ENCODE measurements at places on chromosomes 3 and 15.
A peak's percentile ranks its signal among the peaks of the same experiment; 100 is the strongest.

DNA sequence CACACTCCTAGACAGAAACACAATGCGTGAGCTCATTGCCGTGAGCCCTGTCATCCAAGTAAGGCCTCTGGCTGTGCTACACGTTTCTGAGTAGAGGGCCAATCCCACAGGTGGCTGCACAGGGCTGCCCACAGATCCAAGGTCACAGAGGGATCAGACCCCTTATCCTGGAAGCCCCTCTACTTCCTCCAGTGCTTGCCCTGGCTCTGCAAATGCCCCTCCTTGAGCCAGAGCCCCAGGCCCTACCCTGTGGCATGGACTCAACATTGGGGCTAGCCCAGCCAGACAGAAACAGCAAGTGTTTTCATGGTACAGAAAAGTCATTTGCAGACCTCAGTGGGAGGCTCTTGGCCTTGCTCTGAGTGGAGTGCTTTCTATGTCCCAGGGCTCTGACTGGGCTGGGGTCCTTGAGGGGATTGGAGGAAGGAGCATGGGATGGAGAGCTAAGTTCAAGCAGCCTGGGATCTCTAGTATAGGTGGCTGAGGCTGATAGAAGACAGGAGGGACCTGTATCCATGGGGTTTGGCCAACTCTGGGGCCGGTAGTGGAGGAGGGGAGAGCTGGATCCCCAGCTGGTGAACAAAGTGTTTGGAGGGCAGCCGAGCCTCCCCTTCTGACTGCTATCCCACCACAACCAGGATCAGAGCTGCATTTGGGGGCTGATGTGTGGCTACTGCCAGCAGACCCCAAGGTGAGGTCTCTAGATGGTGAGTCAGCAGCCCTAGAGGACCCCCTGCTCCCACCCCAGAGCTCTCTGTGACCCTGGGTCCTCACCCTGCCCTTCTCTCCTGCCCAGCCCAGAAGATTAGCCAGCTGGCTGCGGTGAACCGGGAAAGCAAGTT is 38.7 kb downstream of the GOLGA6A start:
- no peak for DNase-seq

GRCh38 chr15:66919421-66919820 is 146.0 kb upstream of the SMAD3 start:
- no peak for DNase-seq

- DNase-seq, result no peak
Observed at GRCh38 chr15:87343966-87344365, 912.6 kb downstream of the NTRK3 start.

DNA sequence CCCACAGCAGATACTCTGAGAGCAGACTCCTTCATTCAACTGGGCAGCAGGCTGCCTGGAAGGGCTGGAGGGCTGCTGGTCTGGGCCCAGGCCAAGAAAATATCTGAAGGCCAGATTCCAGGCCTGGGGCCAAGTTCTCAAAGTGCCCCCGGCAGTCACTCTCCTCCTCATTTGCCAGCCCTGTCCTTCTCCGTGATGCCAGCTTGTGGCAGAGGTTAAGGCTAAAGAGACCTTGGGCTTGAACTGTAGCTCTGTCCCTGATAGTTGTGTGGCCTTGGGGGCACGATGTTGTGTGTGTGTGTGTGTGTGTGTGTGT is 39.0 kb downstream of the FAM3D start:
- no peak for DNase-seq

GRCh38 chr3:74722211-74722610 is 107.8 kb upstream of the CNTN3 start:
- no peak for DNase-seq

DNA sequence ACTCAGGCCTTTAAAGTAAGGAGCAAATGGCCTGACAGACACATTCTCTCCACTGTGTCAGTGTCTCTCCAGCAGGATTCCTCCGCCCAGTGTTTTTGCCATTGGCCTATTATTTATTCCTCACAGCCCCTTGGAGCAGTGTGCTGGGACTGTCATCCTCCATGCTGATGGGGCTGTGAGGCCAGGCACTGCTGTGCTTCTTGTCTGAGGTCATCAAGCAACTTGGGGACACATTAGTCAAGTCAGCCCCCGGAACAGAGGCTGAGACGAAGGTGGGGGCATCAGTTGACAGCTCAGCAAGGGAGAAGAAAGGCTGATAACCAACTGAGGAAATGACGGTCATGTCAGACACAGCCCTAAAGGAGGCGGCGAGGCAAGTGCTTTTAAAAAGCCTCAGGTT is 67.4 kb downstream of the XXYLT1 start:
- no peak for DNase-seq

- DNase-seq, result no peak
Observed at GRCh38 chr15:67047149-67047661, 18.2 kb upstream of the SMAD3 start.

DNA sequence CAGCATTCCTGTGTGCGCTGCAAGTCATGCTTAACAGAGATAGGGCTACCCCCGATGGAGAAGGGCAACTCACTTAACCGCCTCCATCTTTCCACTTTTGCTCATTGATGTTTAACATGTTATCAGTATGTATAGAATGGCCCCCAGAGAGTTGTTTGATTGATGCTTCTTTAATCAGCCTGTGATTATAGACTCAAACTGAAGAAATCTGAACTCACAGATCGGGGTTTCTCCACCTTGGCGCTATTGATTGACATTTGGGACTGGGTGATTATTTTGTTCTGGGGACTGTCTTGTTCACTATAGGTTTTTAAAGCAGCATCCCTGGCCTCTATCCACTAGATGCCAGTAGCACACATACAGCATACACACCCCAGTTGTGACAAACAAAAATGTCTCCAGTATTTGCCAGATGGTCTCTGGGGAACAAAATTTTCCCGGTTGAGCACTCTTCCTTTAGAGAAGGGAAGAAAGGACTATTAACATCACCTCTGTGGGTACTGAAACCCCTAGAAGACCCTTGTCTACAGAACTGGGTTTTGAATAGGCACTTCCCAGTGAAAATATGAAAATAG is 54.4 kb downstream of the LARS2 start:
- DNase-seq, result no peak

DNA sequence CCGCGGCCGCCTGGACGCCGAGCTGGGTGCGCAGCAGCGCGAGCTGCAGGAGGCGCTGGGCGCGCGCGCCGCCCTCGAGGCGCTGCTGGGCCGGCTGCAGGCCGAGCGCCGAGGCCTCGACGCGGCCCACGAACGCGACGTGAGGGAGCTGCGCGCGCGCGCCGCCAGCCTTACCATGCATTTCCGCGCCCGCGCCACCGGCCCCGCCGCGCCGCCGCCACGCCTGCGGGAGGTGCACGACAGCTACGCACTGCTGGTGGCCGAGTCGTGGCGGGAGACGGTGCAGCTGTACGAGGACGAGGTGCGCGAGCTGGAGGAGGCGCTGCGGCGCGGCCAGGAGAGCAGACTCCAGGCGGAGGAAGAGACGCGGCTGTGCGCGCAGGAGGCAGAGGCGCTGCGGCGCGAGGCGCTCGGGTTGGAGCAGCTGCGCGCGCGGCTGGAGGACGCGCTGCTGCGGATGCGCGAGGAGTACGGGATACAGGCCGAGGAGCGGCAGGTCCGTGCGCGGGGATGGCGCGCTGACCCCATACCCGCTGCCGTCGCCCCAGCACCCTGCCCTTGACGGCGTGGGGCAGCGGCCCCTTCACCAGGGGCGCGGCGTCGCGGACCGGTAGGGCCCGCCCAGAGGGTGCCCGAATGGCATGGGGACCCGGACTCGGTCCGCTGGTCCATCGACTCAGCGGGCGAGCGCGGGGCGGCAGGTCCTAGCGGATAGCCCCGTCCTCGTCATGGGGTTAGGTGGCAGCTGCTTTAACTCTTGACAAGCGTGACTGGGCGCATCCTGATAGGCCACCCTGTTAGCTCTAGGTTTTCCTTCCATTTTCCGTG is 848 bp downstream of the SYNM start:
- no peak for DNase-seq

- DNase-seq, result peak; percentile 49
Observed at GRCh38 chr15:44662478-44663409, 718 bp downstream of the SPG11 start.

GRCh38 chr3:110933821-110934426 is 137.7 kb upstream of the NECTIN3 start:
- DNase-seq, result no peak

DNA sequence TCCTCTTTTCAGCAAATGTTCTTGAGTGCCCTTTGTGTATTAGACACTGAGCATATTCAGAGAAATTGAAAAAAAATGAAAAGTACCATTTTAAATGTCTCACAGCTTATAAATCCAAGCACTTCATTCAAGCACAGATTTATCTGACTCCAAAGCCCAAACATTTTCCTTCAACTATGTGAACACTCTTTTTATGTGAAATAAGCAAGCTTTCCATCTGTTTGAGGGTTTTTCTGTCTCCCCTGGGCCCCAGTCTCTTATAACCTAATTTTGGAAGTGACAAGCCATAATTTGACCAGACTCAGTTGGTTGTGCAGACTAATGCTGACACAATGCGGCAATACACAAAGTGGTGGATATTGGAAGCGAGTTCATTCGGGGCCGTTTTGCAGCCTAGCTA is 170.3 kb downstream of the CNTN6 start:
- no peak for DNase-seq

- no peak for DNase-seq
Observed at GRCh38 chr15:76663529-76663928, 241.6 kb downstream of the SCAPER start.

DNA sequence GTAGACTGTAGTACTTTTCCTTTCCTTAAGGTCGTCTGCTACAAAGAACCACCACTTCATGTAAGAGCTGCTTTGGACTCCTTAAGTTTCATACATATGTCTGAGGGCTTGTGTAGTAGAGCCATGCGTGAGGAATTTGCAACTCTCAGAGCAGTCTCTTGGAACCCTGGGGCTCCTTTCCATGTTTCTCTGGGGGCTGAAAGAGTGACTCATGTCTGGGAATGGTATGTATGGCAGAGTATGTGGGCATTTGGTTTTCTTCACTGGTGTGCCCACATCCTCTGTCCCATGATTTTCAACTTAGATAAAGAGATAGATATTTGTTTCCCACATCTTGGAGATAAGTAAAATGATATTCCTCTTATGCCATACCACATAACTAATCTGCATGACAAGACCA is 20.6 kb upstream of the RBM5 start:
- DNase-seq, result no peak

DNA sequence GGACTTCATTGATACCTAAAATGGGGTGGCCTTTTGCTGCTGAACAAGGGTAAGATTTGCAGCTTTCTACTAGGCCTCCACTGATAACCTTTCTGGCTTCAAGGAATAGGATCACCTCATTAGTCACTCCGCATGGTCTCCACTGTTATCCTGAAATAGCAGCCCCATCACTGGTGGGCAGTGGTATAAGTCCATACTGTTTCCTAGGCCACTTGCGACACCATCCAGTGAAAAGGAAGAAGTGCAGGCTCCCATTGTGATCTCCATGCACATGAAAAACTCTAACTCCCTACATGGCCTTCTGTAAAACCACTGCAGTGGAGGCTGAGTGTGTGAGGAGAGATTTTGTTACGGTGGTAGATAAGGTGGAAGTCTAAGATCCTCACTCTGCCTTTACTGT is 1455.9 kb downstream of the SI start:
- no peak for DNase-seq

GRCh38 chr3:152835601-152836102 is 721 bp downstream of the P2RY1 start:
- DNase-seq, result peak; percentile 45

- no peak for DNase-seq
Observed at GRCh38 chr15:45585069-45585791, 1.9 kb upstream of the BLOC1S6 start.

DNA sequence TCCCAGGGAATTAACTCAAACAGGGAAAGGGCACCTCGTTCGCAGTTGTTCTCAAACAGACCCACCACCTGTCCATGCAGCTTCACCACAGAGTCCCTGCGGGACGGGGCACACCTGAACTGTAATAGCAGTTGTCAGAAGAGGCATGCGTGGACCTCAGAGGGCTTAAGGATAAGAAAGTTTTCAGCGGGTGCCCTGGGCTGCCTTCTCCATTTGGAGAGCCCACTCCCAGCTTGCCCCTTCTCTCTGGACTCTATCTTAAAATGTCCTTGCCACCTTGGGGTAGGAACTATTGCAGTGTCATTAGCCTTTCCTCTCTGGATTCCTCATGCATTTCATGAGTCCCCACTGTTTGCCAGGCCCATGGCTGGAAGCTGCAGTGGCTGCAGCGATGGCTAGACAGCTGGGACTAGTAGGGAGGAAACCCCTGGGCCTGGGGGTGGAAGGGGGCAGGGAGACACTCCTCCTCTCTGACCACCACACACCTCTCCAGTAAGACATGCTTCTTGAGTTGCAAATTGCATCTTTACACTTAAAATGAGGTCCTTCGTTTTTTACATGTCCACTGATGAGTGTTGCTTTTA is 33.5 kb downstream of the PDIA5 start:
- DNase-seq, result no peak

- no peak for DNase-seq
Observed at GRCh38 chr15:68466876-68467275, 34.9 kb upstream of the ITGA11 start.

- no peak for DNase-seq
Observed at GRCh38 chr3:14512942-14513327, 27.2 kb downstream of the GRIP2 start.

- DNase-seq, result peak; percentile 43
Observed at GRCh38 chr3:145776782-145777408, 384.1 kb downstream of the PLOD2 start.

GRCh38 chr3:129235344-129235917 is 14.0 kb upstream of the COPG1 start:
- no peak for DNase-seq

DNA sequence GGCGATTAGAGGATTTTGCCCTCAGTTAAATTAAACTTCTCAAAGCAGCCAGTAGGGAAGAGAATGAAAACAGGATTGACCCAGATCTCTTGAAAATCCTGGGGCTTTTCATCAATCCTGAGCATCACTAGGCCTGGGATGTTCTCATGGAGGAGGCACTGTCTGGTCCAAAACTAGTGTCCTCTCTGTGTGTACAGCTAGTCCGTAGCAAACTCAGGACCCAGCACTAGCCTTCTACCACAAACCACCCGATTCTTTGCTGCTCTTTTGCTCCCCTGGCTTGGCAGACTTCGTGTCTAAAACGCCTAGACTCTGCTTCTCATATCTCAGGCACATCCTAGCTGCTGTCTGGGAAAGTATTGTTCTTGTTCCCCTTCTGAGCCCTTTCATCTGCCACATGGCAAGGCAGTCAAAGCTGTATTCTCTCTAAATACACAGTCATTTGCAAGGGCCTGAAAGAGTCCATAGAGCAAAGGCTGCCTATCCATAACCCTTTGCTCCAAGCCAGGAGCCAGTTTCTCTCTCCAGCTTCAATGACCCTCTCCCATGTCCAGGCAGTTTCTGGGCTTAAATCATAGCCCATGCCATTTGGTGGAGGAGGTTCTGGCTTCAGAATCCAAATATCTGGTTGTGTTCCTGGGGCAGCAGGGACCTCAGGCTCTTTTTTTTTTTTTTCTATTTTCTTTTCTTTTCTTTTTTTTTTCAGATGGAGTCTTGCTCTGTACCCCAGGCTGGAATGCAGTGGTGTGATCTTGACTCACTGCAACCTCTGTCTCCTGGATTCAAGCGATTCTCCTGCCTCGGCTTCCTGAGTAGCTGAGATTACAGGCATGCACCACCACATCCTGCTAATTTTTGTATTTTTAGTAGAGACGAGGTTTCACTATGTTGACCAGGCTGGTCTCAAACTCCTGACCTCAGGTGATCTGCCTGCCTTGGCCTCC is 52.4 kb downstream of the CDC25A start:
- DNase-seq, result no peak
